ENCODE measurements at places on chromosomes 3 and 15. TPM values are rescaled to one million over a fixed set of nuclear protein-coding genes. Genes with fewer than 3 reads are reported as not detected.

KIF15 gene
- total RNA-seq: 10.7 TPM

PFKFB4 gene
- 7.7 TPM for total RNA-seq

CRYGS gene
- total RNA-seq: 2.3 TPM

FSIP1 gene
- total RNA-seq: 0.98 TPM

PIF1 gene
- 16.4 TPM for total RNA-seq

SLC9C1 gene
- total RNA-seq: under 0.01 TPM

All from subcutaneous preadipocyte (primary cell).